ENCODE measurements at places on chromosomes 12 and 14. TPM values are rescaled to one million over a fixed set of nuclear protein-coding genes. Genes with fewer than 3 reads are reported as not detected.

- no peak for DNase-seq
Measured at GRCh38 chr12:14607568-14607967, 39.9 kb upstream of the PLBD1 start.

The TCL1B gene
- total RNA-seq: 0.21 TPM

DNA sequence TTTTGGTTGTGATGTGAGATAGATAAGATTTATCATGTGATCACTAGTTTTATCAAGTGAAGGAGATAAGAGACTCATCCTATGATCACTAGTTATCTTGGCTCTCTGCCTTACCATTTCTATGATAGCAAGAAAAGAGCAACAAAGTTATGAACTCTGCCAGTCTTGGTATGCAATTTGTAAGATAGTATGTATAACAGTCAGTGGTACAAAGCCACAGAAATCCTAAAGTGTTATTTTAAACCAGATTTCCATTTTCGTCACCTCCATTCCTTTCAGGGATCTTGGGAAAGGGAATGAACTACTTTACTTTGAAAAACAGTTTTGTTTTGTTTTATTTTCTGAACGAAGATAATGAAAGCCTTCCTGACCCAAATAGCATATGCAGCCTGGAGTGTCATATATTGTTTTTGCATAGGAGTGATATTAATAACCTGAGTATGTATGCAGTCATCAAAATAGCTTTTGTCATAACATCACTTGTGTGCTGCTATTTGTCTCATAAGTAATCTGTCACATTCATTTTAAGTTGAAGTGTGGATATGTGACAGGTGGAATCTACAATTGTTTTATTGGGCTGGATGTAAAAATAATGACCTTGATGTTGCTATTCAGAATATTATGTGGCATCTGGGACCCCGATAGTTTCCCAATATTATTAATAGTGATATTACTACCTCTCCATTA, 35.0 kb downstream of the FLRT2 start:
- no peak for DNase-seq

DNA sequence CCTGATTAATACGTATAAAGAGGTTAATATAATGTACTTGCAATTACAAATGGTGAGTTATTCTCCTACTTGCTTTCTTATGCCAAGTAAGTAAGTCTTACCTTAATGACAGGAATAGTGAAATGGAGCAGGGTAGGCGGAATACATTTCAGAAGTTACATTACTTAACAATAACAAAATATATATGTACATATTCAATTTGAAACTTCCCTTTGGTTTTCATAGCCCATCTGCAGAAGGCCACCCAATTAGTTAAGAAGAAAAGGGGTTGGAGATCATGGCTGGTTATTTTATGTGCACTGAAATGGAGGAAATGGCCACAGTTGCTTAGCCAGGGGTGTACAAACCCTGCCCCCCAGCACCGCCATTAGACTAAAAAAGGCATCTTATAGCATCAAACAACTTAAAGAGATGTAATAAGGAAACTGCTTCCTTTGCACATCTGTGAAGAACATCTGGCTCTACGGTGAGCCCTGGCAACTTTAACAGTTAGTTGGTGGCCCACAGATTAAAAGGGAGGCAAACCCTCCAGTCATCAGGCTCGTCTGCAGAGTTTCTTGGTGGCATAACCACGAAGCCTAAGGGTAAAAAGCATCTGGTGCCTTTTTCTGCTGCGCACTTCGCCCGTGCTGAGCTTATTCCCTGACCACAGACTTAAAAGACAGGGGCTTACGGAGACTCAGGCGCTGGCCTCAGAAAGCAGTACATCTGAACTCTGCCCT, 38.8 kb upstream of the DACT1 start:
- no peak for DNase-seq

DNA sequence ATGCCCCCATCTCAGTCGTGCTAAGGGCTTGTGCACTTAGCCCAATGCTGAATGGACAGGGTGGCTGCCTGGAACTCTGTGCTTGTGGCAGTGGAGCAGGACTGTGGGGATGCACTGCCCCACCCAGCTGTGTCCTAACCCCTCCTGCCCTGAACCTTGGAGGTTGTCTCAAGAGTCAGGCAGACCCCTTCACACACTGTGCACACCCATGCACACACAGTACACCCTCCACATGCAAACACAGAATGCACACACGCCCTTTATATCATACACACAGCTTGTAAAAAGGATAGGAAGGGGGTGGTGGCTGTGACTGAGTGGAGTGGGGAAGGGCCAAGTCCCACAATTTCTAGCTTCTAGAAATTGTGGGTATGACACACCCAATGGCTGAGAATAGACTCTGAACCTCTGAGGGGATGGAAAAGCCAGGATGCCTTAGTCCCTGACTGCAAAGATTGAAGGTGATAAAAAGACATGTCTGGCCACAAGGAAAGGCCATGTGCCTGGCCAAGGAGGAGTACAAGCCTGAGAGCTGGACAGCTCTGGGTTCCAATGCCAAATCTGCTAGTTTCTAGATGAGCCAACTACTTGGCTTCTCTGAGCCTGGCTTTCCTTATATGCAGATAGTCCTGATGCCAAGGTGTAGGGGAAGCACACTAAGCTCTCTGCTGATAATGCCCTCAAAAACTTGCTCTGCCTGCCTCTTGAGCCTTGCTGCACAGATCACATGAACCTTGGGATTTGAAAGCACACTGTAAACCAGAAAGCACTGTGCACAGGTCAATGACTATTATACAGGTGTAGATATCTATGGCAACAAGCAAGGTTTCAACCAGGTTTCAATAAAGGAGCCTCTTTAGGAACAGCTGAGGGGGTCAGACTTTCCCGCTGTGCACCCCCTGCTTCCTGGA, 8.4 kb downstream of the KRT8 start:
- DNase-seq: no peak

Data from T-cell (primary cell).